ENCODE measurements at places on chromosomes 6 and 20.

DNA sequence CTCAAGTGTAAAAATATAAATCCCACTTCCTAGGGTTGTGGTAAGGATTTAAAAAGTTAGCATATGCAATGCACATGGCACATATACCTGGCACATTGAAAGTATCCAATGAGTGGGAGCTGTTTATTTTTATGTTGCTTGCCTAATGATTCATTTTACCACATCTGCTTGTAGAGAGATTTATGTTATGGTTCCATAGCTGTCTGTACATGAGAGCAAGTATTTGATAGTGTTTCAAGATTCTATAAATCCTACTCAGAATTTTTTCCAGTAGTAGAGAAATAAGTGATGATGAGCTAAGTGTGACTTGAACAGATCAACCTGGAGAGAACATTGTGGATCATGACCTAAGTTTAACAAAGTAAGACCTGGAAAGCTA, 125.3 kb upstream of the SPTLC3 start:
- no peak for DNase-seq

GRCh38 chr6:52363228-52363867, 1.4 kb downstream of the PAQR8 start:
- no peak for DNase-seq

GRCh38 chr6:132215805-132216204, 185.5 kb downstream of the MOXD1 start:
- DNase-seq = no peak

DNA sequence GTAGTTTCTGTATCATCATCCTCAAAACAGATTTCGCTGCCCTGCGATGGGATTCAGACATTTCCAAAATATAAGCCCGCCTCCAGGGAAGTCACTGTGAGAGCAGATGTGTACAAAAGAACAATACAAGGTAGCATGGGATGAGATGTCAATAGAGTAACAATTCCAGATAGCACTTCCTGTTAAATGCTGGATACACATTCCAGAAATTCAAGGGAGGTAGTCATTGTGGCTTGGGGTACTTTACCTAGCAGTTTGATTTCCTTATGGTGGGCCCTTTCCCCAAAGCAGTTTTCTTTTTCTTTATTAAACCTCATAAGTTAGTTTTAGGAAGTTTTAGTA, 2.5 kb downstream of the RNF217 start:
- no peak for DNase-seq

DNA sequence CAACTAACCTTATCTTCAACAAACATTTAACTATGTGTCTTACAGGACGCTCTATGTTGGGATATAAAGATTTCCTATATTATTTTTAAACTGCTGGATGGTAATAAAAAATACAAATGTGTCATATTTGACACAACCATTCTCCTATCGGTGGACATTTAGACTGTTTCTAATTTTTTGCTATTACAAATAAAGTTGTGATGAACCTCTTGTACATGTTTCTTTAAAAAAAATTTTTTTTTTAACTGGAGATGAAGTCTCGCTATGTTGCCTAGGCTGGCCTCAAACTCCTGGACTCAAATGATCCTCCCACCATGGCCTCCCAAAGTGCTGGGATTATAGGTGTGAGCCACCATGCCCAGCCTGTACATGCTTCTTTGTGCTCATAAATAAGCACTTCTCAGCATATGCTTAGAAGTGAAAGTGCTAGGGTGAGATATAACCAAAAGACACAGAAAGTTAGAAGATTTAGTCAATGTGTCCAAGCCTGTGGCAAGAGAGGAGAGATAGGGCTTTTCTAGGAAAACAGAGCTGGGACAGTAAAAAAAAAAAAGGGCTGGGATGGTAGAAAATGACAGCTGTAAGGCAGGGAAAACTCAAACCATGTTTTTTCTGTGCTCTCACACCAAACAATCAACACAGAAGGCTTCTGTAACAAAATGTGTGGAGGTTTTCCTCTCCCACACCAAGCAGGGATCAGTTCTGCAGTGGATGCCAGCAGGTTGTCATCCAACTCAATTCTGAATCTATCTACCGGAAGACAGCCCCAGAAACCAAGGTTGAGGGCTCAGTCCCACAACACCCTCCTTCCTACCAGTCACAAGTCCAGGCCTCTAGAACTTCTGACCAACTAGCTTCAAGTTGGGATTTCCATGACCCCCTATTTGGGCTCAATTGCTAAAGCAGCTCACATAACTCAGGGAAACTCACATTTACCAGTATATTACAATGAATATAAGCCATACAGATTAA, 70.0 kb upstream of the SMIM29 start:
- DNase-seq = no peak

GRCh38 chr6:101662111-101662897, 268.8 kb downstream of the GRIK2 start:
- DNase-seq = no peak

Measured in NCI-H446 treated with DMSO at 0.1 percent for 48 hours (cell line).